ENCODE measurements at places on chromosomes 5 and 9.
A peak's percentile ranks its signal among the peaks of the same experiment; 100 is the strongest.

- no peak for DNase-seq
Measured at GRCh38 chr9:81122749-81123148, 566.6 kb downstream of the TLE1 start.

DNA sequence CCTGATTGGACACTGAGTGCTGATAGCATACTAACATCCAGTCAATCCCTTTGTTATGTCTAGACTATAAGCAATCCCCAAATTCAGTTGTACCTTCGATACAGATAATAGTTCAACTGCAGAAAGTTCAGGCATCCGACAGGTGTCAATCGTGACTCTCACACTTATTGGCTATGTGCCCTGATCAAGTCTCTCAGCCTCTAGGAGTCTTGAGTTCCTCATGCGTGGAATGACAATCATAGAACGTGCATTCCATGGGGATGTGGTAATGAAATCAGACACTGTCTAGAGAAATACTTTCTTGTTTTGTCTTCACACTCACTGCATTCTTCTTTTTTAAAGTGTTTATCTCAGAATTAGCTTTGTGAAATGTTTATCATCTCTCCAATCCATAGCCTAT lies 4.8 kb downstream of the ANKRD34B start:
- no peak for DNase-seq

DNA sequence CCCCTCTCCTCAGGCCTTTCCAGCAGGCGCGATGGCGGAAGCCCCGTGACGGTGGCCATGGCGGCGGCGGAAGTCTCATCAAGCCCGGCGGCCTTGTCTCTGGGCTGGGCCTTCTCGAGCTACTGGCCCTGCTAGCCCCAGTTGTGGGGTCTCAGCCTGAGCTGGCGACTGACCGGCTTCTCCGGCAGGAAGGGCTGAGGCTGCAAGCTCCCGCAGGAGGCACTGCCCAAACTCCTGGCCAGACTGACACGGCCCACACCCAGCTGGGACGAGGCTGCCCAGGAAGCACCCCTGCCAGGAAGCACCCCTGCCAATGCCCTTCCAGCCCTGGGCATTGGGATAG lies 88.5 kb upstream of the ANKH start:
- DNase-seq: no peak

- DNase-seq: no peak
Measured at GRCh38 chr9:114957558-114957957, 27.2 kb upstream of the TNFSF8 start.

DNA sequence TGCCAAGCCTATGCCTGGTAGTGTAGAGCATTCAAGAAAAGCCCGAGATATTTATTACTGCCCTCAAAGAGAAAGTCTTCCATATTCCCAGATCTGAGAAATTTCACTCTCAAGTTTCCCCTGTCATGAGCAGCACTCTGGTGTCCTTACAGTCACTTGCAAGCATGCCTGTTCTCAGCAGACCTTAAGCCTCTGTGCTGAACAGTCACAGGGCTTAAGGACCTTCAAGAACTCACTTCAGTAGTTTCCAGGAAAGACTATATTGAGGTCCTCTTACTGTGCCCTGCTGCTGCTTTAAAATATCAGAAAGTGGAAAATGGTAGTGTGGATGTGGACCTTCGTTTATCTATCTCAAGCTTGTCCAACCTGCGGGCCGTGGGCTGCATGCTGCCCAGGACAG lies 53.5 kb downstream of the DNAJC21 start:
- DNase-seq: no peak

DNA sequence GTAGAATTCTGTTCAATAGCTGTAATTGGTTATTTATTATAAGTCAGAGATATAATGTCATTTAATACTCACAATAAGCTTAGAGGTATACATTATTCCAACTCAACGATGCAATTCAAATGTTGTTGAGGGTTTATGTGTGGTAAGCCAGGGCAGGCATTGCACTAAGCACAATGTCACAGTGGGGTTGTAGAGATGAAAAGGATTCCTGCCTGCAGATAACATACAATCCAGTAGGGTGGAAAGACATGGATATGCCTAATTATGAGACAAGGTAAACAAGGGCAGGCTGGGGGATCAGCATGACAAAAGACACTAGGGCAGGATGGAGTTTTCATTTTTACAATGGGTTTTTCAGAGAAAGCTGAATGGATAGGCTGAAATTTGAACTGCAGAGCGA lies 98.7 kb upstream of the PALM2AKAP2 start:
- no peak for DNase-seq

DNA sequence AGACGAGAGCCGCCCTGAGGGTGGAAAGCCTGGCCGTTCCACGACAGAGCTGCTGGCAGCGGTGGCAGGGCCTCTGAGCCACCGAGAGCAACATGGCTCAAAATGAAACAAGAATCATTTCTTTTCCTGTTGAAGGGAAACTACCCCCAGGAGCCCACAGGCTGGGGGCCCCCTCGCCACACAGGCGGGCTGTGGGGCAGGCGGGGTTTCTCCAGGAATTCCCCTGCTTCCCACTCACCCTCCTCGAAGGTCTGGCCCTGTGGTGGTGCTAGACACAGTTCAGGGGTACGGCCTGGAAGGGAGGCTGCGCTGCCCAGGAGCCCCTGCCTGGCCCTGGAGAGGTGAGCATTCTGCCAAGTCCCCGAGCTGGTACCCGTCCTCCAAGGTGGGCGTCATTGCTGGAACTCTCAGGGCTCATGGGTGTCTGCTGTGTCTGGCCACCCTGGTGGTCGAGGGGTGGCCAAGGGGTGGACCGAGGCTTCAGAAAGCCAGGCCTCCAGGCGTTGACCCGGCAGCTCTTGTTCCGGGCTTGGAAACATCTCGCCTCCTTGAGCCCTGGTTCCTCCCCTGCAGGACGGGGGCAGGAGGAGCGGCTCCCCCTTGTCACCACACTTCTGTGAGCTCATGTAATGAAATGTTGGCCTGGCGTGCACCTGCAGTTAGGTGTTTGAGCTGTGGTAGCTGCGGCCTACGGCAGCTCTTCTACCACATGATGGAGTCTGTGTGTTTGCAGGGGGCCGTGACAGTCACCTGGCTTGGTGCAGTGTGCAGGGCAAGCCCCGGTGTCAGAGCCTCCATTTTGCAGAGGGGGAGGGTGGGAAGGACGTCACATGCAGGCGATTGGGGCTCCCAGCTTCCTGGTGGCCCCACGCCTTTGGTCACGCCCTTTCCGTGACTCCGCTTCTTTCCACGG lies 65.3 kb downstream of the RXRA start:
- peak; percentile 55 for DNase-seq

DNA sequence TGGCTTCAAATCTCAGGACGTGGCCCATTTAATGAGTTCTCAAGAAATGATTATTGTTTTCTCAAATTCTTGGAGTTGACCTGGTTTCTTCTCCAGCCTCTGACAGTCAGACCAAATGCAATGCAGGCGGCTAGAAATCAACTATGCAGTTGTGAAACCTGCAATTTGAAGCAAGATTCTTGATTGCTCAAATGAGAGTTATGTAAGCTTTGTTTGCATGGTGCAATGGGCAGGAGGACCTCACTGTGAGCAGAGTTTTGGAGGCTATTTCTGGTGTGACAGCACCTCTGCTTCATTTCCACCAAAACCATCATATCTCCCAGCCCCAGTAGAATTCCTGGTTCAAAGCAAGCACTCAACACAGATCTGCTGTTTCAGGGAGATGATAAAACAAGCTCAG lies 500.0 kb upstream of the KLF4 start:
- no peak for DNase-seq

DNA sequence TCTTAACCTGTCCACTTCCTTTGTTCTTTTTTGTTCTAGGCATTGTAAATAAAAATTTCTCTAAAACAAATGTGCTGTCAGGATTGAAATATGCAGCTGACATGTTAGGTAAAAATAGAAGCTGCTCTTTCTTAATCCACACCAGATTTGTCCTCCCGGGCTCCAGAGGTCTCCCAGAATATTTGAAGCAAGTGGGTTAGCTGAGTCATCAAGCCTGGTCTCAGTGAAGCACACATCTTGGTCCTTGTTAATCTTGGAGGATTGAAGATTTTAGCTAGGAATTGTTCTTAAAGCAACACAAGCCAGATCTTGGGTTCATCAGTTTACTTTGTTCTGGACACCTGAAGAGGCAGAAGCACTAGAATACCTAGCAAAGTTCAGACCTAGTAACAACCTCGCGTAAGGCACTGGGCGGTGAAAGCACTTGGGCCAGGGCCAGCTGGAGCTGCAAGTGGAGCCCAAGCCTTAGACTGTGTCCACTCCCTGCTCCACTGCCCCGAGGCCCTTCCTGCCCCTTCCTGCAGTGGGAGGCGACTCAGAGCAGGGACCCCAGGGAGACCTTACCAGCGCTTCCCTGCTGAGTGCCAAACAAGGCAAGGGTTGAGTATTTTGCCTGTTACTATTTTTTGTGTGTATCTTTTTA lies 36.5 kb downstream of the HABP4 start:
- DNase-seq: no peak

- DNase-seq: no peak
Measured at GRCh38 chr9:87676976-87677775, 48.7 kb upstream of the CTSL start.

DNA sequence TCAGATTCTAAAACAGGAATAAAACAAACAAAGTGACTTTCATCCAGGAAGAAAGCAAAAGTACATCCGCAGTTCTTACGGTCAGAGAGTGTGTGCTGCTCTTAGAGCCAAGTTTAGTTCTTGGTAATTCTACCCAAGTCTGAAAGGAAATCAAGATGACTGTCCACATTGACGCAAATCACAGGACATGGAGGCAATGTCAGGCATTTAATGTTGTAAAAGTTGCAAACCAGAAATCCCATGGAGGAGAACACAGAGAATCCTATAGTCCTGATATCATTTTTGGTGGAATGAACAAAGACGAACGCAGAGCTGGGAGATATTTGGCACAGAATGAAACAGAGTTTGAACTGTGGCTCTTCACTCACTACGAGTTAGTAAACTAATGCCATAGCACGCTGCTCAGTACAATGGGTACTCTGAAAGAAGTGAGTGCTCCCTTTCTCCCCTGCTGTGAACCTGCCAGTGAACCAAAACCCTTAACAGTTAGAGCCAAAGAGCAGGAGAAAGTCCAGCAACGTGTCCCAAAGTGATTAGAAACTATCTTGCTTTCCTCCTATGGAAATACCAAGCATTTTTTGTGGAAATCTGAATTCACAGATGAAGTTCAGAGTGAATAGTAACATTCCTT lies 74.3 kb downstream of the MUSK start:
- DNase-seq: no peak

All from activated T-helper 2 cell treated with anti-CD3 and anti-CD28 coated beads, Interferon-gamma antibody, Interleukin-2, Interleukin-4, amounts not matched to agents 10 μg/mL and 5 μg/mL and 100 μg/mL, durations not matched to agents 14 hours and 24 hours and 36 hours (primary cell).